ENCODE measurements at places on chromosomes 4 and X.
A peak's percentile ranks its signal among the peaks of the same experiment; 100 is the strongest.

GRCh38 chr4:186882293-186882692 is 158.6 kb upstream of the FAT1 start:
- DNase-seq = no peak

DNA sequence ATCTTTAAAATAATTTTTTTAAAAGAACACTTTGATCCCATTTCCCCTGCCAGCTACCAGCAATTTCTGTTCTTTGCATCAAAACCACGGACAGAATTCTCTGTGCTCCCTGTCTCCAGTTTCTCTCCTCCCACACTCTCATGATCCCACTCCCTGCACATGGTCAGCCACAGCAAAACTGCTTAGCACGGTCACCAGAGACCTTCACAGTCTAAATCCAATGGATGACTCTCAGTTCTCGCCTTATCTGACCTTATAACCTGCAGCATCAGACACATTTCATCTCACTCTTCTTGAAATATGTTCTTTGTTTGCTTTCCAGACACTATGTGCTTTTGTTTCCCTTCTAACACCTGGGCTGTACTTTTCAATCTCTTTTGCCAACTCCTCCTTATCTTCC is 131.5 kb downstream of the NR3C2 start:
- no peak for DNase-seq

- DNase-seq = no peak
These were observed 16.8 kb upstream of the DMP1 start for GRCh38 chr4:87633243-87633642.

- DNase-seq = peak; percentile 25
These were observed 83.9 kb upstream of the RAI2 start for GRCh38 chrX:17944833-17945497.

DNA sequence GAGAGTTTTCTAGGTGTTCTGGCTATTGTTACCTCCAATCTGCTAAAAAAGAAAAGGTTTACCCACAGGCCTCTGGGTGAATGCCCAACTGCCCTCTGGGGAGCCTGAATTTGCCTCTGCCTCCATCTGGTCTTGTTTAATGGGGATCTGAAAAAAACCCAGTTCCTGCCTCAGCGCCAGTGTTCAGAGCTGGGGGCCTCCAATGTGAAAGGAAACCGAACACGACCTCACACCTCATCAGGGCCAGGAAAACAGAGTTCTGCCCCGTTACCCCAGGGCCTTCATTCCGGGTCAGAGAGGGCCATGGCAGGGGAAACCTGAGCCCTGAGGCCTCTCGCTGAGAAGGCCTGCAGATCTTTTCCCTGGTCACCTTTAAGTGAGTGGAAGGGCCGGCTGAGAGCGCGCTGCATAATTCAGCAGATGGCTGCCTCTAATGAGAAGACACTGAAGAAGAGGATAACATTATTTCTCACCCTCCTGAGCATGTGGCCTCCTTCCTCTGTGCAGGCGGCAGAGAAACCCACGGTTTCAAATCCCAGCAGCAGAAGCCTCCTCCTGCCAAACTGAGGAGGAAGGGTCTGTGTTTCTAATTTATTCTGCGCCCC is 6.8 kb downstream of the SEPTIN6 start:
- DNase-seq = peak; percentile 46

Measured in CD4-positive, alpha-beta T cell treated with Interleukin-21 for 1 hour (primary cell).